ENCODE measurements at places on chromosomes 2 and 18. TPM values are rescaled to one million over a fixed set of nuclear protein-coding genes. Genes with fewer than 3 reads are reported as not detected.

UPP2 gene
- total RNA-seq, result not detected

GRCh38 chr2:233764761-233765160, 4.7 kb downstream of the UGT1A1 start:
- no peak for DNase-seq

AMER3 gene
- total RNA-seq, result 0.33 TPM

CYS1 gene
- 24.6 TPM for total RNA-seq

- DNase-seq, result no peak
Measured at GRCh38 chr18:39523281-39523680, 1957.7 kb upstream of the CELF4 start.

DNA sequence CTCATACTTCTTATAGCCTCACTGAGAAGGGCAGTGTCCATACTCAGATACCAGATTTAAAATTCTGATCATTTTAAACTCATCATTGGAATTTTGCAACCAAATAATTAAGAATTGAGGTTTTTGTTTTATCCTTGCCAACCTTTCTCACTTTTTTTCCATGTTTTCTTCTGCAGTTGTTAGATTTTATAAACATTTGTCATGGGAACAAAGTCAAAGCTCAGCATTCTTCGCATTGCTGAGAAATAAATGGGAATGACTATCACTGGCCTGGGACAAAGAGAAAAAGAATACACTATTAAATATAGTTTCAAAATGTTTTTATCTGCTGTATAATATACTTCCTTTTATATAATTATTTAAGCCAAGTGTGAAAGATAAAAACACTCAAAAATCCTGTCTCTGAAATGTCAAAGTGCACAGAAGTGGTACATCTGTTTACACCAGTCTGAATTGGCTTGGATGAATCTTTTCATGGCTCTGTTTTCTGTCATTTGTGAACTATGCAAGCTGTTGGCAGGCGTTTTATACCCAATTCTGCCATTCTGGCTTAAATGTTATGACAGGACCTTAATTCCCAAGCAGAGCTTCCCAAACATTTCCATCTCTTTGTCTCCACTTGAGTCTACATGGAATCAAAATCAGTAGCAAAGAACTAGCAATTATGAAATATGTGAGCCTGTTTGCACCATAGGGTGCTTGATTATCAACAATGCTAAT, 249.3 kb upstream of the SYT4 start:
- no peak for DNase-seq

KCNJ13 gene
- not detected for total RNA-seq

NCKAP5 gene
- 0.83 TPM for total RNA-seq

All from sigmoid colon (tissue), 7 donors.